Stimulated activated CD4-positive, alpha-beta T cell treated with anti-CD3 and anti-CD28 coated beads, Interleukin-1b, Interleukin-23, amount 100 ng/mL, for 1 hour (primary cell): ENCODE measurements at places on chromosomes 7 and 10.

GRCh38 chr7:84002348-84002747, 192.2 kb downstream of the SEMA3A start:
- no peak for DNase-seq

DNA sequence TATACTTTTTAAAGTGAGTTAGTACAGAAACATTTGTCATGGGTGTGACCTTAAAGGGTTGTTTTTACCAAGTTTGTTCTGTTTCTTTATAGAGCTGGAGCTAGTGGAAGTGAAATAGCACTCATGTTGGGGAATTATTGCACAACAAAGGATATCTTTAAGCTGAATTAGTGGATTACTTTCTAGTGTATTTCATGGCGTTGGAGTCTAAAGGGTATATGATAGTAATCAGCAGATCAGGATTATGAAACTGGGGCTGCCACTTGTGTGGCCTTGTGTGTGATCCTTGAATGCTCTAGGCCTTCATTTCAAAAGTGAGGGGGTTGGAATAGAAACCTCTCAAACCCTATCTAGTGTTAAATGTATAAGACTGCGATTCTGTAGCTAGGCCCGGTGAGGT, 123.6 kb downstream of the LYZL1 start:
- no peak for DNase-seq

DNA sequence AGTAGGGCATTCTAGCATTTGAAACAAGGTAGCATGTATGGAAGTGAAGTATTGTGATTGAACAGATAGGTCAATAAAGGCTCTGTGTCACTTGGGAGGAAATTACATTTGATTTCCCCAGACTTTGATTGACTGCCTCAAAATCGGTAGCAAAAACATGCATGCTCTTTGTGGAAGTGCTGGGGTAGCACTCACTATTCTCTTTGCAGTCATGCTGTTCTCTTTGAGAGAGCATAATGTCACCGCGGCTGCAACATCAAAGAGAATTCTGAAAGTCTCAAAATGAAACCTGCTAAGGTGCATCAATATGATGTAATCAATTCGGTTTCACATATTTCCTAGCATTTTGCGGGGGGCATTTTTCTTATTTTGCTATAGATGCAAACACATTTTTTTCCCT, 64.2 kb downstream of the ARMC3 start:
- DNase-seq: no peak

GRCh38 chr10:48535416-48536155, 69.3 kb downstream of the ARHGAP22 start:
- no peak for DNase-seq

DNA sequence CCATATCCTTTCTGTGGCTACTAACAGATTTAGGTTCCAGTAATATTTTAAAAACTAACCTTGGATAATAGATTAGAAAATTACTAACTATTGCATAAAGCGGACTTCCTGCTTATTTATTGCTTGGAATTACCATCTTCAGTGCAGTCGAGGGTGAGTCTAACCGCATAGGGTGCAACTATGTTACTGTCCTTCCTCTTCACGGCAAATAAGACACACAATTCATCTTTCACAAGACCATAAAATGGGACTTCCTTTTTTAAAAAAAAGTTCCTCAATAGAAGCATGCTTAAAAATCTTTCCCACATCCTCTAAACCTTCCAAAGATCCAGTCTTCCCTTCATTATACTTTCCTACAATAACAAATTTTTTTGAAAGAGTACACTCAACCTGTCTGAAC, 2.1 kb downstream of the SLC25A40 start:
- no peak for DNase-seq

DNA sequence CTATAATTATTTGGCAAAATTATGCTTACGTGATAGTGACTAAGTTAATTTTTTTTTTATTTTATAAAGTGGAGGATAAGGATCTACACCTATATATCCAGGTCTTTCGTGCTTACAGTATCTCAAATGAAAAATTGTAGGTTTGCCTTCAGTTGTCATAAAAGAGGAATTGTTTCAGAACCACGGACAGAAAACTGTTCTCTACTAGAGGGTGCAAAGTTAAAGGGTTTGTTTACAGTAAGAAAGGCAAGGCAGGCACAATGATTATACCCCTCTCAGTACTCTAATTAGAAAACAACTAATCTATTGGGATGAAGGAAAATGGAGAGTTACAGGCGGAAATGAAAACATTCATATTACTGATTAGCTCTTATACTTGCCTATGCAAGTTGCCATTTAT, 1.5 kb downstream of the PCLO start:
- no peak for DNase-seq

- DNase-seq: no peak
Observed at GRCh38 chr7:56110611-56111010, 4.3 kb upstream of the CHCHD2 start.

GRCh38 chr10:133100706-133101415, 13.1 kb downstream of the ADGRA1 start:
- DNase-seq: no peak

GRCh38 chr10:4138146-4138721, 353.2 kb upstream of the KLF6 start:
- no peak for DNase-seq

DNA sequence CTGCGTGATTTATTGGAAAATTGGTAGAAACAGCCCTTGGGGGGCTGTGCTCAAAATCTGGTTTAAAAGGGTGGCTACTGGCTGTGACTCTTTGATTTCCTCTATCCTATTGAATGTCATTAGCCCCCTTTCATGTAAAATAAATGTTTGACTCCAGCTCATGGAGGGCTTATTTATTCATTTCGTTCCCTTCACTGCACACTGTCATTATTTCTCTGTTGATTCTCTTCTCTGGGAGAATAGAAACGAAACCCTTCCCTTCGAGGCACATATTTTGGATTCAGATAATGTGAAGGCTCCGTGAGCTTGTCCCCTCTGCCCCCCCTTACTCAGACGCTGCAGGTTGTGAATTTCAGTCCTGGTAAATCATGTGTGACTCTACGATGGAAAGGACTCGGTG, 203.9 kb upstream of the GPR26 start:
- no peak for DNase-seq

DNA sequence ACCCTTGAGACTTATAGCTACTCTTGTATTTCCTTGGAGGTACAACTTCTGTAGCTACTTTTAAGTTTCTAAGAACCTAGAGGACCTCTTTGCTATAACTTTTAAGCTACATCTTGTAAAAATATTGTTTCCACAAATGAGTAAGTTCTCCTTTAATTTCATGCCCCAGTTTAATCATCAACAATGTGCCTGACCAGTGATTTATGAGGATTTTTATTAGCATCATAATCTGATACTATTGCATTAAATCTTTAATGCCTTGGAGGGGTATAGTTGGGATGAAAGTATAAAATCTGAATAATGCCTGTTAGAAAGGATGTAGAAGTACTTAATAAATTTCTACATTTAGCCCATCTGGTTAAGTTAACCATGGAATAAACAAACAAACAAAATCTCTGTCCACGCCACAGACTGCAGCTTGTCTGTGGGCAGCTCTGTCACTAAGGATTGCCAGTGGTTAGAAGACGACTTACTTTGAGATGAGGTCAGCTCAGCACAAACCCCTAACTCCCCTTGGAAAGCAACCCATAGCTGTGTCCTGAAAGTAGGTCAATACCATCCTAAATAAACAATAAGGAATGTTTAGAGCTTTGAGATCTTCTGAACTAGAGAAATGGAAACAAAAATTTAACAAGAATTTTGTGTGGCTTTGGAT, 18.3 kb downstream of the UBE2D1 start:
- DNase-seq: no peak

- DNase-seq: no peak
Observed at GRCh38 chr10:22324893-22325271, 4.0 kb downstream of the BMI1 start.

DNA sequence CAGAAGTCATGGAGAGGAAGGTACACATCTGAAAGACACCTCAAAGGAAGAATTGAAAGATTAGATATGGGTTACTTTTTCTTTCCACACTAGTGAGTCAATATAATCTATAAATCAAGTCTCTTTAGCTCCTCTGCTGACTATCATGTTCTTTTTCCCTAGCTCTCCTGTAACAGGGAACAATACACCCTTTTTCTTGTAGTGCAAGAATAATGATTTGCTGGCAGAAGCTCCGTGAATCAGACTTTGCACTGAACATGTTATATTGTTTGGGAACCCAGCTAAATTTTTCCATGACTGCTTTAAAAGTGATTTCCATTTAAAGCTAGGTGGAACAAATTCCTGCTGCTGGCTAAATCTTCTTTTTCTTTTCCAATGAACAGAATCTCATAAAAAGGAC, 756.6 kb upstream of the C7orf33 start:
- DNase-seq: no peak

DNA sequence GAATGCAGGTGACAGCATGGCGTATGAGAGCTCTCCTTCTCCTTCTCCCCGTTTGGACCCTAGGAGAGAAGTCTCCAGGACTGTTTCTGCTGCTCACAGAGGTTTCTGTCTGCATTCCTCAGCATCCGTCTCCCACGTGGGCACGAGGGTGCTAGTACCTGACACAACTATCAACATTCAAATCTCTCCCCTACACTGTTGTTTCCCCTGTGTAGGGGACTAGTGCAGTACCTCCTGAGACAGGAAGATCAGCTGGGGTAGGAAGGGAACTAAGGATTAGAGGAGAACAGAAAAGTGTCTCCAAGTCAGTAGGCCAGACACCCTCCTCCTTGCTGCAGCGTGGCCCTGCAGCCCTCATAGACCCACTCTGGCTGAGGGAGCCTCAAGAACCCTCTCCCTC, 29.0 kb downstream of the STOX1 start:
- no peak for DNase-seq

DNA sequence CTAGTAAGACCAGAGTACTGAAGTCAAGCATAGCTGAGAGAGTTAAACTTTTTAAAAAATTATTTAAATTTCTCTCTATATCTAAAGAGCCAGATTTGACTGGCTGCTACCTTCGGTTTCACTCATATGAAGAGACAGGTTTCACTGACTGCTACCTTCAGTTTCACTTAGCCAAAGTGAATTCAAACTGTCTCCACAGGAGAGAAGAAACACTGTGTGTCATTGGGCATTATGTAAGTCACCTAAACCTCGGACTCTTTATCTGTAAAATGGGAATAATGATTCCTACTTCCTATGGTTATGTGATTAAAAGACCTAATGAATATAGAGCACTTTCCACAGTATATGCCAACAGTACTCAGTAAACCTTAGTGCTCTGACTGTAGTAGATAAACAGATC, 41.6 kb upstream of the MET start:
- no peak for DNase-seq

GRCh38 chr7:45118292-45118691, 6.8 kb upstream of the TBRG4 start:
- DNase-seq: no peak

DNA sequence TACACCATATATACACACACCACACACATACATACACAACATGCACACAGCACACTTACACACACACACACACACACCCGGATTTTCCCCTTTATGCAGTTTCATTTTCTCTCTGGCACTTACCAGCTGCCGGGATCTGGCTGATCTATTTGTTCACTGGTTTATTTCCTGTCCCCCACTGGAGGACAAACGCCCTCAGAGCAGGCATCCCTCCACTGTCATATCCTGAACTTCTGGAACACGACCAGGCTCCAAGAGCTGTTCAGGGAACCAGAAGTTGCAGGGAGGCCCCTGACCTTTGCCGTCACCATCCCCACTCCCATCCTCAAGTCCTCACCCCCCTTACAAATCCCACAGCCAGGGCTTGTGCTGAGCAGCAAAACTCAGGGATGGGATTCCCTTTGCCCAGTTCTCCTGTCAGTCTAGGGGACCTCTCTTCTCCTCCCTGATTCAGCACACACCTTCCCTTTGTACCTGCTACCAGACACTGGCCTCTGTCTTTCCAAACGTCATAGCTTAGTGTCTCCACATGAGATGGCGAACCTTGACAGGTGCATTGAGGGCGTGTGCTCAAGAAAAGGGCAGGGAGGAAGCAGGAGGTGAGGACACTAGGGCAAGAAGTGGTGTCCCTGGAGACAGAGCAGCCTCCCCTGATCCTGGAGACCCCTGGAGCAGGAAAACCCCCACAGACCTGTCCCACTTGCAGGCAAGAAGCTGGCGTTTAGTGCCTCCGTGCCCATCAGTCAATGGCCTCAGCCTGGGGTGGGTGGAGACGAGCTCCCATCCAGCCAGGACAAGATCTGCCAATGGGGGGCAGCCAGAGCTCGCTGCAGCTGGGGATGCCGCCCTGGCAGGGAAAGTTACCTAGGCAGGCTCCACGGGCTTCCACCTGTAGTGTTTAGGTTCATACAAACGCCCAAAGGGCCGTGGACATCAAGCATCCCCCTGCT, 12.7 kb upstream of the DOCK1 start:
- no peak for DNase-seq

DNA sequence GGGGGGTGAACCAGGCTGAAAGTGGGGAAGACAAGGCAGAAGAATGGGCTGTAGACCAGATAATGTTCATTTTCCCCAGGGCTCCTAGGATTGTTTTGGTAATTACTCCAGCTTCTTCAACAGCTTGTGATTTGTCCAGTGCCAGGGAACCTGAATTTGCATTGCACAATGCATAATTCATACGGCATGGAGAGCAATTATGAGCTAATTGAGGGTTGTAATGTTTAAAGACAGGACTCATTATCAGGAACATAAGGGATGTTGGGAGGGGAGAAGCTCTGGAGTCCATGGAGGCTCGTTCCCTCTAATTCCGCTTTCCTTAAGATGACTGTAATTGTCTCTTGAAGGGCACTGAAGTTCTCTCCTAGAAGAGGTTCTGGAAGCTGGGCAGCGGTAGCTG, 405.0 kb upstream of the ZMIZ1 start:
- DNase-seq: no peak
